ENCODE measurements at places on chromosomes 7 and 10. TPM values are rescaled to one million over a fixed set of nuclear protein-coding genes. Genes with fewer than 3 reads are reported as not detected.

UCN3 gene
- not detected for total RNA-seq

ZP3 gene
- 2.9 TPM for total RNA-seq

GRB10 gene
- total RNA-seq: 3.3 TPM

AGAP9 gene
- total RNA-seq: 3.7 TPM

- no peak for DNase-seq
These were observed 13.6 kb downstream of the MRPS33 start for GRCh38 chr7:141001122-141001521.

DNA sequence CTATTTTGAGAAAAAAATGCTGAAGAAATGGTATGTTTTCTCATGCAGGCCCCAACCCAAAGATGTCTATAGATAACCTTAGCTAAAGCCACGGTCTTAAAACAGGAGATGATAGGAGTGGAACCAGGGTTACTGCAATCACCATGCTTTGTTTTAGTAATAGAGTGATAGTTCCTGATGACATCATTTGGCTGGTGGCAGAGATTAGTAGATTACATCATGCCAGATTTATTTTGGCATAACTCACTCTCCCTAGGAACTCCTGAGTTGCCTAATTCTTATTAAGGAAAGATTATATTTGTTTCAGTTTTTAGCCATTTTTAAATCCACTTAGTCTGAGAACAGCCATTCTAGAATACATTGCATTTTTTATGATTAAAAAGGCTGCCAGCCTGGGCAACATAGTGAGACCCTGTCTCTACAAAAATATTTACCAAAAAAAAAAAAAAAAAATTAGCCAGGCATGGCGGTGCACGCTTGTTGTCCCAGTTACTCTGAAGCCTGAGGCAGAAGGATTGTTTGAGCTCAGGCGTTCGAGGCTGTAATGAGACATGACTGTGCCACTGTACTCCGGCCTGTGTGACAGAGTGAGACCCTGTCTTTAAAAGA is 17.8 kb downstream of the ENO4 start:
- DNase-seq: no peak

- DNase-seq: no peak
These were observed 4.5 kb downstream of the ZSCAN25 start for GRCh38 chr7:99621271-99621670.

GRCh38 chr10:112383325-112383724 is 9.4 kb downstream of the ACSL5 start:
- no peak for DNase-seq

GRCh38 chr7:36881233-36881874 is 157.1 kb upstream of the AOAH start:
- no peak for DNase-seq

DNA sequence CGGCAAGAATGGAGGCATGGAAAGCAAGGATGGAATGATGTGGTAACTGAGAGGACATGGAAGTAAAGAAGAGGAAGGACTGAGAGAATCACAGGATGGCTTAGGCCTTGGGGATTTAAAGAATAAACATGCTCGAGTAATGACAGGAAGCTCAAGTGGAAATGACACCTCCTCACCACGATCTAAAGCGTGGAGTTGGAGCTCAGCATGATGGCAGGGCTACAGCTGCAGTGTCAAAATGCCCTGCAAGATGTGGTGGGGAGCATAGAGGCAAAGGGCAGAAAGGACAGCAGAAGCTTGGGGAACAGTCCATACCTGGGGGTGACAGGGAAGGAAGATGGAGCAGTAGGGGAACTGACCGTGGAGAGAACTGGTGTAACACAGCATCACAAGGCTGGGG is 229.5 kb upstream of the PLXNA4 start:
- DNase-seq: no peak

DNA sequence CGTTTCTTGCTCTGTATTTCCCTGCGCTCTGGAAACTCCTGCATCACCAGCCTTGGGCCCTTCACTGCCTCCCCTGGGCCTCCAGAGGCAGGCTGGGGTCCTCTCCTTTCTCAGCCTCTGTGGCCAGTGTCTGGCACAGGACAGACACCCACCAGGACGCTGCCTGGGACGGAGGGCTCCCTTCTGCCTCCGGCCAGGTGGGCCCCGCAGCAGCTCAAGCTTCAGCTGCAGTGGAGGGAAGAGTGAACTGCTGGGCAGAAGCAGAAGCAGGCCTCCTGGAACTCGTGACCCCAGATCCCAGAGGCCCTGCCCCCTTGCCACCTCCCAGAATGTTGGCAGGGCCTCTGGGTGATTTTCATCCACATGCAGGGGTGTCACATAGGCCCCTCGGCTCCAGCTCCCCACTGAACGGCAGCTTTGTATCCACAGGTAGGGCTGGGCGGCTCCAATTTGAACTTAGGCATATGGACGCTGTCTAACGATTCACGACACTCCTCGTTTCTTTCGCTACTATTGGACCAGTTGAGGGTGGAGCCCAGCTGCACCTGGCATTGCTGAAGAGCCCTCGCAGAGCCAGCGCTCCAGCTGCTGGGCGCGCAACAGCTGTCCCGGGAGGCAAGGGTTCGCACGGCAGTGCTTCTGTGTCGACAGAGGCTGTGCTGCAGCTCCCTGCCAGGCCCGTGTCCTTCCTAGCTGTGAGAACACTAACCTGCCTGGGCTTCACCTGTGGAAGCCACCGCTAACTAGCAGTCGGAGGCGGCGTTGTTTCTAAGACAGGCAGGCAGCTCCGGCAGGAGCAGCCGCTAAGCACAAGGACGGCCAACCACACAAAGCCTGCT is 18.4 kb upstream of the GPR146 start:
- DNase-seq: no peak

GRCh38 chr7:40890088-40890692 is 755.4 kb downstream of the SUGCT start:
- DNase-seq: no peak

GRCh38 chr7:92987095-92987494 is 130.7 kb downstream of the SAMD9 start:
- DNase-seq: no peak

DNA sequence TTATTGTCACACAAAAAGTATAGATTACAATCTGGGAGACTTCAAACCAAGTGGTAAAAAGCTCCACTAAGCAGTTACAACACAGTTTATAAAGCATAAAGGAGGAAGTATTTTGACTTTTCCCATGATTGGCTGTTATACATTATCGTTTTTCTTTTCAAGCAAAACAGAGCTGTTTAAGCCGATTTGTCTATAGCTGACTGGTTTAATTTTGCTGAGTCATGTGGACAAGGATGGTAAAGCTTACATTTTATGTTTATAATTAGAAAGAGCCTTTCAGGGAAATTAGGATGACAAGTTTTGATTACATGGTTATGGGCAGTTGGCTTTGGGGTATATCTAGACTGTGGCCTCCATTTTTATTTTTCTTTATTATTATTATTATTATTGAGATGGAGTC is 152.5 kb upstream of the STK17A start:
- no peak for DNase-seq

GRCh38 chr7:134548877-134549276 is at the start of gene AKR1B15:
Gene AKR1B15, plus strand, starts transcription at chr7:134549110. Its CDS starts 15,510 bp downstream, at chr7:134564620.
- DNase-seq: no peak

- DNase-seq: no peak
These were observed 90.2 kb upstream of the PRSS58 start for GRCh38 chr7:142348100-142348499.

GRCh38 chr10:119775529-119775928 is 49.7 kb downstream of the INPP5F start:
- no peak for DNase-seq

- DNase-seq: no peak
These were observed 154.4 kb upstream of the C7orf33 start for GRCh38 chr7:148436135-148436534.

- DNase-seq: no peak
These were observed 50.8 kb downstream of the CDK13 start for GRCh38 chr7:40000734-40001315.

DNA sequence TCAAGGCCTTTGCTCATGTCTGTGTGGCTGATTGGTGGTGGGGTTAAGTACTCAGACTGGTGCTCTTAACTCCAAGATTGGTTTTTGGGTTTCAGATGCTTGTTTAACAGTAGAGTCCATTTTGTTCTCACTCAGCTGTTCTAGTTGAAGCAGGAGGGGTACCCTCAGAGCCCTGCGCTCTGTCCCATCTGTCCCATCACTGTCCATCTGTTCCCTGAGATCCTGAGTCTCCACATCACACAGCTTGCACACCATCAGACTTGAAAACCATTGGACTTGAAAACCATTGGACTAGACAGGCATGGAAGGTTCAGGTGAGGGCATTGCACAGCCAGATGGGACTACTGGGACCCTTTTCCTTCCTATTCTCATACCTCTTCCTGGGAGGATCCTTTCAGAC is 39.3 kb downstream of the TMEM178B start:
- no peak for DNase-seq

GRCh38 chr10:3902054-3902808 is 117.2 kb upstream of the KLF6 start:
- peak; percentile 31 for DNase-seq

GRCh38 chr10:78461333-78461732 is 427.7 kb downstream of the RPS24 start:
- no peak for DNase-seq

- DNase-seq: no peak
These were observed 71.2 kb downstream of the TMEM178B start for GRCh38 chr7:141144921-141145629.
